Smooth muscle cell of the umbilical artery (primary cell): ENCODE measurements at places on chromosomes 3 and 15. TPM values are rescaled to one million over a fixed set of nuclear protein-coding genes. Genes with fewer than 3 reads are reported as not detected.

The RSRC1 gene
- 31.8 and 33.8 TPM in 2 replicates for total RNA-seq

The PLCB2 gene
- total RNA-seq: 0.28 TPM in 1 of 2 replicates, not detected in the other

The ANKRD34C gene
- 0.05 TPM in 1 of 2 replicates, not detected in the other for total RNA-seq

The OSBPL10 gene
- 9.3 and 17.8 TPM in 2 replicates for total RNA-seq

The BUB1B gene
- 3.6 and 19.2 TPM in 2 replicates for total RNA-seq

The GRK7 gene
- total RNA-seq: 0.05 TPM in 1 of 2 replicates, not detected in the other

The FMN1 gene
- under 0.01 and 0.88 TPM in 2 replicates for total RNA-seq

The TAGLN3 gene
- total RNA-seq: 1.8 and 10.6 TPM in 2 replicates

The GADL1 gene
- not detected in 2 replicates for total RNA-seq

The MITF gene
- total RNA-seq: 0.74 and 3.6 TPM in 2 replicates

The DBR1 gene
- 13.4 and 14.8 TPM in 2 replicates for total RNA-seq

The SOX14 gene
- not detected in 2 replicates for total RNA-seq
